ENCODE measurements at places on chromosomes 13 and 19. TPM values are rescaled to one million over a fixed set of nuclear protein-coding genes. Genes with fewer than 3 reads are reported as not detected.
A peak's percentile ranks its signal among the peaks of the same experiment; 100 is the strongest.

Gene KIR3DL2
- total RNA-seq: not detected

Gene CDX2
- total RNA-seq: 0.09 TPM

Gene GAMT
- 27.7 TPM for total RNA-seq

Gene RGS9BP
- total RNA-seq: 0.76 TPM

Gene CYP2A6
- total RNA-seq: 0.09 TPM

Gene ZC3H13
- total RNA-seq: 20.1 TPM

Gene SMIM24
- total RNA-seq: 38.6 TPM

Gene IL4I1
- total RNA-seq: 8.6 TPM

Gene RETN
- total RNA-seq: 9.5 TPM

Gene MVB12A
- 27.8 TPM for total RNA-seq

Gene NKG7
- 10.5 TPM for total RNA-seq

- H3K4me1 ChIP-seq: no peaks in the 10 kb centered on the region
- H3K27me3 ChIP-seq: no peaks in the 10 kb centered on the region
- no peak overlapping the region for H3K27ac ChIP-seq
- H3K4me3 ChIP-seq: no peak overlapping the region
- no peak for DNase-seq
Measured at GRCh38 chr13:71949441-71949840, 82.4 kb upstream of the DACH1 start.

GRCh38 chr19:54096617-54097106 is 3.9 kb downstream of the OSCAR start:
- H3K4me3 ChIP-seq: no peak overlapping the region
- H3K27me3 ChIP-seq: peaks cover 43% of the 10 kb centered on the region
- no peaks in the 10 kb centered on the region for H3K36me3 ChIP-seq

DNA sequence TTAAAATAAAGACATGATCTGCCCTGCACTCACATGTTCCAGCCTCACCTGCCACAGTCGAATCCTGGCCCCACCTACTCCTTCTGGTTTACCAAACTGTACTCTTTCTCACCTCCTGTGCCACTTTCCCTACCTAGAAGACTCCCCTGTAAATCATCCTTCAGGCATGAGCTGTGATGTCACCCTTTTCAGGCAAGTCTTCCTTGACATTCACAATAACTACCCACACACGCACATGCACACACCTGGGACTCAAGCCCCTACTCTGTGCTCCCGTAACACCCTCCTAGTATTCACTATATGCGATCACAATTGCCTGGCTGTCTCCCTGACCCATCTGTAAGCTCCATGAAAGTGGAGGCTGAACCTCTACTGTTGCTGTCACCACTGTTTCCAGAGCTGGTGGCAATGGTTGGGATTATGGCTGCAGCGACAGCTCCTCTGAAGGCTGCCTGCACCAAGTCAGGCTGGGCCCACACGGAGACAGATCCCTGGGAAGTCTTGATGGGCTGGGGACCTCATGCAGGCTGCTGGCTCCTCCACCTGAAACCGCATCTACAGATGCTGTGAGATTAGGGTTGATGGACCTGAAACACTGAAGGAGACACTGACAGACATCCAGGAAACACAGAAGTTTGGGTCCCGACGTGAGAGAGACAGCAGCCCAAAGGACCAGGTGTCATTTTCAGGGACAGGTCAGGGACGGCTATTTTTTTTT is 611.1 kb downstream of the UQCRFS1 start:
- H3K36me3 ChIP-seq: no peaks in the 10 kb centered on the region
- H3K4me1 ChIP-seq: peaks cover 53% of the 10 kb centered on the region
- no peak overlapping the region for H3K4me3 ChIP-seq

- peak; percentile 55 for DNase-seq
- peaks cover 27% of the 10 kb centered on the region for H3K4me1 ChIP-seq
- no peak overlapping the region for H3K27ac ChIP-seq
Measured at GRCh38 chr19:19540064-19540714, 2.1 kb downstream of the CILP2 start.

GRCh38 chr13:87981416-87981815 is 310.2 kb downstream of the SLITRK5 start:
- no peaks in the 10 kb centered on the region for H3K27me3 ChIP-seq
- no peak overlapping the region for H3K4me3 ChIP-seq
- H3K36me3 ChIP-seq: no peaks in the 10 kb centered on the region

DNA sequence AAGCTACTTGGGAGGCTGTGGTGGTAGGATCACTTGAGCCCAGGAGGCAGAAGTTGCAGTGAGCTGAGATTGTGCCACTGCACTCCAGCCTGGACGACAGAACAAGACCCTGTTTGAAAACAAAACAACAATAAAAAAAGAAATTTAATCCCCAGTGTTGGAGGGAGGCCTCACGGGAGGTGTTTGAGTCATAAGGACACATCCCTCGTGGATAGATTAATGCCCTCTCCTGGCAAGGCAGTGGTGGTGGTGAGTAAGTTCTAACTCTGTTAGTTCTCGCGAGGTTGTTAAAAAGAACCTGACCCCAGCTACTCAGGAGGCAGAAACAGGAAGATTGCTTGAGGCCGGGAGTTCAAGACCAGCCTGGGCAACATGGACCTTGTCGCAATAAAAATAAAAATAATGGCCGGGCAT is 27.6 kb upstream of the SIN3B start:
- H3K36me3 ChIP-seq: no peaks in the 10 kb centered on the region
- no peak overlapping the region for H3K27ac ChIP-seq
- no peaks in the 10 kb centered on the region for H3K27me3 ChIP-seq
- no peaks in the 10 kb centered on the region for H3K4me1 ChIP-seq
- DNase-seq: no peak
- no peak overlapping the region for H3K4me3 ChIP-seq

- no peaks in the 10 kb centered on the region for H3K36me3 ChIP-seq
- DNase-seq: no peak
- no peak overlapping the region for H3K4me3 ChIP-seq
Measured at GRCh38 chr13:51551416-51551815, 32.8 kb upstream of the WDFY2 start.

DNA sequence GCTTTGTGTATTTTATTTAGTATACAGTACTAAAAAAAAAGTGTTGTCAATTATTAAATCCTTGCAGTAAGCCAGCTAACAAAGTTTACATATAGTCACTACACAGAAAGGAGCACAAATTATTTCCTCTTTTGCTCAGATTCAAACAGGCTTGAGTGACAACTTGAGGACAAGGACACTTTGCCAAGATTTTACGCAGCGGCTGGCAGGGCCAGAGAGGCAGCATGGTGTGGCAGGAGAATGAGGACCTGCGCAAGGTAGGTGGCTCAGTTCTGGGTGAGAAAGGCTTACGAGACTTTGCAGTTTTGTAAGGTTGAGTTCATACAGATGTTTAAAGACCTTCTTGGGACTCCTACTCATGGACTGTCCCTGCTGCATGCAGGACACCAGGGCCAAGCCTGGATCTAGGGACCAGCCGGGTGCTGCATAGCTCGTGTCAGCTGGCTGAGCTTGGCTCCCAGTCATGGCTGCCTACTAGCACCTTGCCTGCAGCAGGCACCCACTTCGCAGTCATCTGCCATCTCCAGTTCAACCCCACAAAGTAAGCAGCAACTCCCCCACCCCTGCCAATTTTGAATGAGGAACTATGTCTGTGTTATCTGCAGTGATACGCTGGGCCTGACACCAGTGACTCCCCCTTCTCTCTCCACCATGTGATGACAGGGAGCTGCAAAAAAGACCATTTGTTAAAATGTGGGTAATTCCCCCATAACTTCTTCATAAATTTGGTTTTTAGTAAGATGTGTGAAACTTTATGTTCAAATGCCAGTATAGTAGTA is 3.7 kb upstream of the TUBA3C start:
- no peak overlapping the region for H3K27ac ChIP-seq
- no peaks in the 10 kb centered on the region for H3K36me3 ChIP-seq
- no peak for DNase-seq
- no peak overlapping the region for H3K4me3 ChIP-seq
- H3K27me3 ChIP-seq: no peaks in the 10 kb centered on the region

DNA sequence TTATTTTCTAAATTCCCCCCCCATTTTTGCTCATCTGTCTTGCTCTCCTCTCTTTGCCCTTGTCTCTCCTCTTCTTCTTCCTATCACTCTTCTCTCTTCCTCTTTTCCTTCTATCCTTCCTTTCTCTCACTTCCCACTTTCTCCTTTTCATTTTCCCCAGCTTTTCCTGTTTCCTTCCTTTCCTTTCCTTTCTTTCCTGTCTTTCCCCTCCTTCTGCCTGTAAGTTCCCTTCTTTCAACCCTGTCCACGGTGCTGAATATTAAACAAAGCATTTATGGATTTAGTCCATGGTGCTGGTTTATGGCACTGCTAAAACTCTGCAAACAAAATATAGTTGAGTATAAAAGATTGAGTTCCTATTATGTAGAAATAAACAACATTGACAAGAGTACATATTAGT is 27.6 kb downstream of the SCEL start:
- H3K4me3 ChIP-seq: no peak overlapping the region
- H3K27me3 ChIP-seq: no peaks in the 10 kb centered on the region
- H3K36me3 ChIP-seq: no peaks in the 10 kb centered on the region
- no peaks in the 10 kb centered on the region for H3K4me1 ChIP-seq

DNA sequence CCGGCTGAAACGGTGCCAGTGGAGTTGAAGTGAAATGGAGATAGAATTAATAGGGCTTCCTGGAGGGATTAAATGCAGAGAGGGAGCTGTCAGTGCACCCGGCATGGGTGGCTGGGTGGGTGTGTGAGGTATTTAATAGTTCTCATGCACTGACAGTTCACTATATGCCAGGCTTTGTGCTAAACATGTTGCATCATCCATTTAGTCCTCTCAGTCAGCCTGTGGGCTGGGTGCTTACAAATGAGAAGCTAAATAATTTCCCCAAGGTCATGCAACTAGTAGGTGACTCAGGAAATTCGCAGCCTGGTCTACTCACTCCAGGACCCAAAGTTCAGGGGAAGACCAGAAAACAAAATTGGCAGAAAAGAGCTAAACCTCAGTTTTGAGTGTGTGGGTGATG is 63.5 kb upstream of the SPATA13 start:
- H3K36me3 ChIP-seq: no peaks in the 10 kb centered on the region
- peaks cover 21% of the 10 kb centered on the region for H3K4me1 ChIP-seq
- no peak overlapping the region for H3K27ac ChIP-seq

- peak overlapping the region; percentile 49 for H3K4me3 ChIP-seq
- peaks cover 10% of the 10 kb centered on the region for H3K4me1 ChIP-seq
- H3K27ac ChIP-seq: peak overlapping the region; percentile 63
- peaks cover 9% of the 10 kb centered on the region for H3K36me3 ChIP-seq
Measured at GRCh38 chr13:113209759-113210421, 477 bp downstream of the CUL4A start.

GRCh38 chr19:23409392-23410048 is 14.2 kb upstream of the ZNF91 start:
- H3K27ac ChIP-seq: no peak overlapping the region
- H3K4me3 ChIP-seq: no peak overlapping the region
- H3K4me1 ChIP-seq: no peaks in the 10 kb centered on the region
- no peaks in the 10 kb centered on the region for H3K36me3 ChIP-seq

- no peaks in the 10 kb centered on the region for H3K27me3 ChIP-seq
- DNase-seq: no peak
- peaks cover 42% of the 10 kb centered on the region for H3K36me3 ChIP-seq
- peaks cover 18% of the 10 kb centered on the region for H3K4me1 ChIP-seq
Measured at GRCh38 chr19:900302-901111, 7.2 kb downstream of the RNU6-9 start.

GRCh38 chr19:33374236-33374714 is 766 bp downstream of the CEBPG start:
- H3K27me3 ChIP-seq: no peaks in the 10 kb centered on the region
- H3K36me3 ChIP-seq: peaks cover 2% of the 10 kb centered on the region
- H3K27ac ChIP-seq: peak overlapping the region; percentile 88
- H3K4me3 ChIP-seq: peak overlapping the region; percentile 57
- DNase-seq: peak; percentile 20

DNA sequence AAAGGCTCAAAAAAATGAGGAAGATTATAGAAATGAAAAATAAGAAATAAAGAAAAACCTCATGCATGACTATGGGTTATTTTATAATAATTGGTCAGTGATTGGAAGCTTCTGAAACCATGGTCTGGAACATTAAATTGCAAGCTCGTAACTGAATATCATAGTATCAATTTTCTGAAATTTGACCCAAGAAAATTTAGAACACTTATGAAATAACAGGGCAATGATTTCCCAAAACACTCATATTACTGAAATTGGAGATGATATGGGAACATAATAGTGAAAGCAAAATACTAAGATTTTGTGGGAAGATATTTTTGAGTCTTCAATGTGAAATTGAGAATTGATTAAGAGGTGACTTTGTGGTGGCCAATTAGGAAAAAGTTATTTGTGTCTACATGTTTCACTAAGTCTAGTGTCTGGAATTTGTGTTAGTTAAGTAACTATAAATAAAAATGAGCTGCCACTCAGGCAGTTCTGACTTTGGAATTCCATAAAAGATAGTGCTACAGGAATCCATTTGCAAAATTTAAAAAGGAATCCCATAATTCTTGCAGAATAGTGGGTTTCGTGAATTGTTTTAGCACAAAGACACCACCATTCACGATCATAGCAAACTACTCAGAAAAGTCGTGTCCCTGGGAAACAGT is 603.0 kb downstream of the LMO7 start:
- no peak for DNase-seq
- no peaks in the 10 kb centered on the region for H3K4me1 ChIP-seq
- H3K27ac ChIP-seq: no peak overlapping the region
- no peak overlapping the region for H3K4me3 ChIP-seq
- H3K27me3 ChIP-seq: no peaks in the 10 kb centered on the region

DNA sequence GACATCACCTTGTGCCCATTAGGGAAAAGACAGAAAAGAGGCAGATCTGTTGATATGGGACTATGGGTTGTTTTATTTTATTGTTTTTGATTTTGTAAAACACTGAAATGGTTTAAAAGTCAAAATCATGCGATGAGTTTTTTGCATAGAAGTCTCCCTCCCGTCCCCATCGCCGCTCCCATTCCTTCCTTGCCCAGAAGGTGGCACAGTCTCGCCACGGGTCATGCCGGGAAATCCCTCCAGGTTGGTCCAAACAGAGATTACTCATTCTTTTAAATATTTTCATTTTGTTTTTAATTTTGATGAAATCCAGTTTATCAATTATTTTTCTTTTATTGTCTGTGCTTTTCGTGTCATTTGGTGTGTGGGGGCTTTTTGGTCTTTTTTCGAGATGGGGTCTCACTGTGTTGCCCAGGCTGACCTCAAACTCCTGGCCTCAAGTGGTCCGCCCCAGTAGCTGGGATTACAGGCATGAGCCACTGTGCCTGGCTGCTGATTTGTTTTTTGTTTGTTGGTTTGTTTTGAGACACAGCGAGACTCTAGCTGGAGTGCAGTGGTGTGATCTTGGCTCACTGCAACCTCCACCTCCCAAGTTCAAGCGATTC is 9.2 kb downstream of the PGPEP1 start:
- no peaks in the 10 kb centered on the region for H3K4me1 ChIP-seq
- H3K27me3 ChIP-seq: no peaks in the 10 kb centered on the region
- DNase-seq: no peak
- no peak overlapping the region for H3K4me3 ChIP-seq
- no peak overlapping the region for H3K27ac ChIP-seq
- peaks cover 12% of the 10 kb centered on the region for H3K36me3 ChIP-seq

DNA sequence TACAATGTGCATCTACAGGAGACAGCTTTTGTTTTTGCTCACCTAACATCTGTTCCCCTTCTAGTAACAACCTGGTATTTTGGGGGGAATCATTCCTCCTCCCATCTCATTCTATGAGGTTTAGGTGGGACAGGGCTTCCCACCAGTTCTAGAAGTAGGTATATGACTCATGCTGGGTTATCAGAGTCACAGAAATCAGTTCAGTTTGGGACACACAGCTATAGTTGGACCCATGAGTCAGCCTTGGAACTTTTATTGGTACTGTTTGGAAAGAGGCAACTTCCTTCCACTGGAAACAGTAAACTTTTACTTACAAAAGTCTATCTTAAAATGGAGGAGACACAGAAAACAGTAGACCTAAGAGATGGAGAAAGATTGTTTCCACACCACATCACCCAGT is 185.5 kb downstream of the DNAJC3 start:
- no peaks in the 10 kb centered on the region for H3K4me1 ChIP-seq
- no peak for DNase-seq
- no peak overlapping the region for H3K4me3 ChIP-seq
